ENCODE measurements at places on chromosomes 13 and 19. TPM values are rescaled to one million over a fixed set of nuclear protein-coding genes. Genes with fewer than 3 reads are reported as not detected.

- no peak for DNase-seq
Observed at GRCh38 chr13:42356184-42356575, 84.2 kb downstream of the AKAP11 start.

DNA sequence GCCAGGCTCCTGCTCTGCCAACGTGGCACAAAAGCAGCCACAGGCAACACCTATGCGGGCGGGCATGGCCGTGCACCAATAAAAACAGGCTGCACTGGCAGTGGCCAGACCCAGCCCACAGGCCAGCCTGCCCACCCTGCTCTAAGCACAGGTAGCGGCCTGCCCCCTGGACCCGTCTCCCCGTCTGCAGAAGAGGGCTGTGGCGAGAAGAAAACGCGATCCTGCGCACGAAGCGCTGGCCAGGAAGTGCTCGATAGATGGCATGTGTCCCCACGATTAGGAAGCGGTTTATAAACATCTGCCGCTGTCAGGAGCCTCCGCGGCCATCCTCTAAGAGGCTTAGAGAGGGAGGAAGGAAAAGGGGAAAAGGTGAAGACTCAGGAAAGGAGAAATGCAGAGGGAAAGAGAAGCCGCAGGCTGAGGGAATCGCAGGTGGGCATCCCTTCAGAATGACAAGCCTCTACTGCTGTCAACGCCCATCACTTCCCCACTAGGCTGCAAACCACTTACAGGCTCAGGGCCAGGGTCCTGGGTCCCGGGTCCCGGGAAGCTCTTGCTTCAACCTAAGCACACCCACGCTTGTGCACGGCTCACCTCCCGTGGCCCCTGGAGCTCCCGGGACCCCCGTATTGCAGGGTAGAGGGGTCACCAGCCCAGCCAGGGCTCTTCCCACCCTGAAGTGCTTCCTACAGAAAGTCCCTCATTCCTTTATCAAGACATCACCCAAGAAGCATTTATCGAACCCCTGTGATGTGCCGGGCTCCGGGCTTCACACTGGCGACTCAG, 10.5 kb downstream of the MLLT1 start:
- no peak for DNase-seq

GRCh38 chr13:26423629-26424028, 133.9 kb upstream of the WASF3 start:
- DNase-seq = no peak

DNA sequence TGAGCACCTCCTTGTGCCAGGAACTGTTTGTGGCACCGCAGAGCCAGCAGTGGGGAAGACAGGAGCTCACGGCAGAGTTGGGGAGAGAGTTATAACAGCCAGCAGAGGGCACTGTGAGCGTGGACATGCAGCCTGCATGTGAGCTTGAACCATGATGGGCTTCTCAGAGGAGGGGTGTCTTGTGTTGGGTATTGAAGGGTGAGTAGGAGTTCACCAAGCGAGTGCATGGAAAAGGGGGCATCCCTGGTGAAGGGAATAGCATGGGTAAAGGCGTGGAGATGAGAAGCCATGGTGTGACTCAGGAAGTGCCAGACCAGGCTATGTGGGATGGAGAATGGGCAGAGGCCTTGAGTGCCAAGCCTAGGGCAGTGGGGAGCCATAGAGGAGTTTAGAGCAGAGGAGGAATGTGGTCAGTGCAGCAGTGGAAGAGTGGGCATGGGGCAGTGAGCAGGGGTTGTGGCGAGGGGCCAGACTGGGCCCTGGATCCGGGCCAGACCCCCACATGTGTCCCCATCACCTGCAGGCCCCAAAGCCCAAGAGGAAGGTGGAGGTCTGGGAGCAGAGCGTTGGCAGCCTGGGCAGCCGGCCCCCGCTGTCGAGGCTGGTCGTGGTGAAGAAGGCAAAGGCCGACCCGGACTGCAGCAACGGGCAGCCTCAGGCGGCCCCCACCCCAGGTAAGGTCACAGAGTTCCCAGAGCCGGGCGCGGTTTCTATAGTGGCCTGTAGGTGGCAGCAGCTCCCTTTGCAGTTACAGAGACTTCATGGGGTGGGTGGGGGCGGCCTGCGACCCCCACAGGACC, 11.8 kb upstream of the SHD start:
- DNase-seq = no peak

GRCh38 chr13:73849292-73849691, 284.9 kb downstream of the KLF12 start:
- DNase-seq = no peak

DNA sequence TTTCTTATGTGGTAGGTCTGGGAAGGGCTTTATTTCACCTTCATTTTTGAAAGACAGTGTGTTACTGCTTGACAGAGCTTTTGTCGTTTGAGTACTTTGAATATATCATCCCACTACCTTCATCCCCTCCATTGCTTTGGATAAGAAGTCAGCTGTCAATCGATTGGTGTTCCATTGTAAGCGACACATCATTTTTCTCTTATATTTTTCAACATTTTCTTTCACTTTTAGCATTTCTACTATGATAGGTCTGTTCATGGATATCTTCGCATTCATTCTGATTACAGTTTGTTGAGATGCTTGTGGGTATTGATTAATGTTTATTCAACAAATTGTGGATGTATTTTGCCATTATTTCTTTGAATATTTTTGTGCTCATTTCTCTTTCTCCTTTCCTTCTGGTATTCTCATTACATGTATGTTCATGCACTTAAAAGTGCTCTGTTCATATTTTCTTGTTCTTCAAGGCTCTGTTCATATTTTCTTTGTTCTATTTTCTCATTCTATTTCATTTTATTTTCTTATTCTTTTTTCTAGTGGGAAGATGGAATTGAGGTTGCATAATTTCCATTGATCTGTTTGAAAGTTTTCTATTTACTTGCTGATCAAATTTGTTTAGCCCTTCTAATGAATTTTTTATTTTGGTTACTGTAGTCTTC, 29.2 kb downstream of the ZNF546 start:
- DNase-seq = no peak

LRG1 gene
- 2.3 TPM for total RNA-seq

U2AF2 gene
- total RNA-seq = 150 TPM

OR7D2 gene
- 0.35 TPM for total RNA-seq

ZNF649 gene
- 6.8 TPM for total RNA-seq

All from glomerular endothelial cell (primary cell).